ENCODE measurements at places on chromosomes 1 and 21. TPM values are rescaled to one million over a fixed set of nuclear protein-coding genes. Genes with fewer than 3 reads are reported as not detected.

- peaks cover 1% of the 10 kb centered on the region for H3K27me3 ChIP-seq
- H3K4me3 ChIP-seq: no peak overlapping the region
- no peak overlapping the region for H3K27ac ChIP-seq
- DNase-seq: no peak
- H3K4me1 ChIP-seq: peaks cover 13% of the 10 kb centered on the region
- no peaks in the 10 kb centered on the region for H3K36me3 ChIP-seq
Observed at GRCh38 chr1:232561381-232561780, 68.6 kb downstream of the SIPA1L2 start.

DNA sequence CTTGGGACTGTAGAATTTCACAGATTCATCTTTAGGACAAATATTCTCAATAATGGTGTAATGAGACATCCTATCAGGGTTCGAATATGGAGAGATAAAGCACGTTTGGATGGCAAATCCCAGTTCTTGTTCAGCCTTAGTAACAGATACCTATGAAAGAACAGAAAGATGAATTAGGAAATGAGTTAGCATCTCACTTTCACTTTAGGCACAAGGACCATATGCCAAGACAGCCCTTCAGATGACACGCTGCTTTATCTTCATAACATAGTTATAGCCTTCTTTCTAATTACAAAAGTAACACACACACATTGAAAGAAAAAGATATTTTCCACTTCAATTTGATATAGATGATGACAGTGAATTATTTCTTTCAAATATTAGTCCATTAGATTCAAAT is 173.6 kb downstream of the TGFBR3 start:
- peaks cover 91% of the 10 kb centered on the region for H3K4me1 ChIP-seq
- H3K36me3 ChIP-seq: peaks cover 94% of the 10 kb centered on the region
- peak overlapping the region; percentile 94 for H3K27ac ChIP-seq
- peaks cover 2% of the 10 kb centered on the region for H3K27me3 ChIP-seq
- H3K4me3 ChIP-seq: peak overlapping the region; percentile 72

Gene NBPF4
- polyA plus RNA-seq: not detected

Gene RAD54L
- 0.51 TPM for polyA plus RNA-seq

Gene PKLR
- not detected for polyA plus RNA-seq

GRCh38 chr21:34348890-34349519 is 14.8 kb upstream of the KCNE2 start:
- H3K36me3 ChIP-seq: no peaks in the 10 kb centered on the region
- peaks cover 4% of the 10 kb centered on the region for H3K4me1 ChIP-seq
- no peak overlapping the region for H3K27ac ChIP-seq
- DNase-seq: no peak
- H3K4me3 ChIP-seq: no peak overlapping the region

GRCh38 chr1:178183796-178184195 is 89.9 kb downstream of the RASAL2 start:
- no peak overlapping the region for H3K27ac ChIP-seq
- H3K4me3 ChIP-seq: no peak overlapping the region
- DNase-seq: no peak
- H3K36me3 ChIP-seq: no peaks in the 10 kb centered on the region
- no peaks in the 10 kb centered on the region for H3K4me1 ChIP-seq
- no peaks in the 10 kb centered on the region for H3K27me3 ChIP-seq

DNA sequence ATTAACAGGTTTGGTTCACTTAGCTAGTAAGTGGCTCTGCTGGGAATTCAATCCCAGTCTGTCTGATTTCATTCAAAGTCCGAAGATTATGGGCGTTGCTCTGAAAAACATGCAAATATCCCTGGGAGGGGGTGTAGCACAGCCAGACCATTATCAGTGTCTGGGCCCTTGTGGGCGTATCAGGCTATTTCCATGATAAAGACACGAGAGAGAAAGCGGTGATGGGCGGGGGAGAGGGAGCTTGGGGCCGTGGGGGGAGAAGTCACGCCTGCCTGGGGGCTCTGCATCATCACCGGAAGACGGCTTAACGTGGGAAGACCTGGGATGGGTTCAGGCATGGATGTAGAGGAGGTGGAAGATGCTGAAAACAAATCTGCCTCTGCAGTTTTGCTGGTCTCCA is 25.8 kb downstream of the IL6R start:
- H3K36me3 ChIP-seq: no peaks in the 10 kb centered on the region
- no peak for DNase-seq
- H3K4me3 ChIP-seq: no peak overlapping the region

DNA sequence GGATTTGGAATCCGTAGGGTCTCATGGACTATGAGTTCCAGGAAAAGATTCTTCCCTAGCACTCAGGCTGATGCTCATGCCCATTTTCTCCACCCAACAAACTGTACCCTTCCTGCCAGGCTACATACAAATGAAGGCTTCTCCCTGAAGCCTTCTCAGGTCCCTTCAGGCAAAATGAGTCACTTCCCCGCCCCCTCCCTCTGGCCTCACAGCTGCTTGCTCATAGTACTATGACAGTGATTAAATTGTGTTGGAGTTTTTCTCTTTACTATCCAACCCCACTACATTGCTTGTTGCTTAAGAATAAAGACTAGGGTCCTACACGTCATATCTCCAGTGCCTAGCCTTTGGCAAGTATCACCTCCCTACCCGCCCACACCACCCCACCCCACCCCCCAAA is 207.6 kb upstream of the NFIA start:
- no peaks in the 10 kb centered on the region for H3K4me1 ChIP-seq
- no peaks in the 10 kb centered on the region for H3K36me3 ChIP-seq
- H3K27me3 ChIP-seq: peaks cover 3% of the 10 kb centered on the region
- H3K27ac ChIP-seq: no peak overlapping the region
- H3K4me3 ChIP-seq: no peak overlapping the region

DNA sequence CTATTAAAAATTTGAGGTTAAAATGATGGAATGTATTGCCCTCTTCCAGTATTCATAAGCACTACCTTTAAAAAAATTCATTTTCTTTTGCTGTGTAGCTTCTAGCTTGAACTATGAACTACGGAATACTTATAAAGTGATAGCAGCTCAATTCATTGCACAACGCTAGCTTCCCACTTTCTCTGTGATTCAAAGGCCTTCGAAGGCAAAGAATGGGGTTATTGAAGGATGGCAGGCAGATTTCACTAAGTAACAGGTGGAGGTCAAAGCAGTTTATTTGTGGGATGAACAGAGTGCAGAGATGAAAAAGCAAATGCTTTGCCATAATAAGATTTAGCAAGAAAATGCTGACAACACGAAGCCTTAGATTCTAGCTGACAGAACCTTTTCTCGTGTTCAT is 290.6 kb downstream of the NFIA start:
- H3K27me3 ChIP-seq: peaks cover 2% of the 10 kb centered on the region
- no peaks in the 10 kb centered on the region for H3K4me1 ChIP-seq
- DNase-seq: no peak
- H3K27ac ChIP-seq: no peak overlapping the region
- H3K36me3 ChIP-seq: no peaks in the 10 kb centered on the region

DNA sequence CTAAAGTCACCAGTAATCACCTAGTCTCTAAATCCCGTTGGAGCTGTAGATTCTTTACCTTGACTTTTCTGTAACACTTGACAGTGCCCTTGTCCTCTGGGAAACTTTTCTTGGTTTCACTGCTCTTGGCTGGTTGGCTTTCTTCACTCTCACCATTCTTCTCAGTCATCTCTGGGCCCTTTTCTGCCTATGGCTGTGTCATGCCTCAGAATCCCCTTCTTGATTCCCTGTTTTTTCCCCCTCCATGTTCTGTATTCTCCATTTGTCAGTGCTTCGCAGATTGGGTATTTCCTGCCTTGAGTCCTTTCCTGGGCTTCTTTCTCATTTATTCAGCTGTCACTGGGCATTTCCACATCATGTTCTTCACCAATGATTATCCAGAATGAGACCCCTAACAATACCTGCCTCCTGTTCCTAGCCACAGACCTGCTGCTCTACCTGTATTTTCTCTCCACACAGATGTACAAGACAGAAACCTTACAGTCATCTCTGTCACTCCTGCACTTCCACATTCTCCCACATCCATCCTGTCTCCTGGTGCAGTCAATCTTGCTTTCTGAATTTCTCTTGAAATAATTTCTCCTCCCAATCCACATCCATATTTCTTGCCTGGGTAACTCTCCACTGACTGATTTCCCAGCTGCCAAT is 14.7 kb downstream of the UCK2 start:
- peak overlapping the region; percentile 15 for H3K4me3 ChIP-seq
- no peak for DNase-seq
- H3K27ac ChIP-seq: no peak overlapping the region
- H3K36me3 ChIP-seq: no peaks in the 10 kb centered on the region

Gene SLC1A7
- polyA plus RNA-seq: 6.4 TPM

GRCh38 chr1:220182111-220182510 is 88.2 kb downstream of the IARS2 start:
- H3K4me3 ChIP-seq: no peak overlapping the region
- no peak for DNase-seq
- no peak overlapping the region for H3K27ac ChIP-seq
- no peaks in the 10 kb centered on the region for H3K4me1 ChIP-seq
- H3K27me3 ChIP-seq: no peaks in the 10 kb centered on the region
- H3K36me3 ChIP-seq: peaks cover 46% of the 10 kb centered on the region

GRCh38 chr1:194084755-194085154 is 898.3 kb upstream of the B3GALT2 start:
- no peak overlapping the region for H3K27ac ChIP-seq
- DNase-seq: no peak
- no peaks in the 10 kb centered on the region for H3K27me3 ChIP-seq
- no peaks in the 10 kb centered on the region for H3K36me3 ChIP-seq

DNA sequence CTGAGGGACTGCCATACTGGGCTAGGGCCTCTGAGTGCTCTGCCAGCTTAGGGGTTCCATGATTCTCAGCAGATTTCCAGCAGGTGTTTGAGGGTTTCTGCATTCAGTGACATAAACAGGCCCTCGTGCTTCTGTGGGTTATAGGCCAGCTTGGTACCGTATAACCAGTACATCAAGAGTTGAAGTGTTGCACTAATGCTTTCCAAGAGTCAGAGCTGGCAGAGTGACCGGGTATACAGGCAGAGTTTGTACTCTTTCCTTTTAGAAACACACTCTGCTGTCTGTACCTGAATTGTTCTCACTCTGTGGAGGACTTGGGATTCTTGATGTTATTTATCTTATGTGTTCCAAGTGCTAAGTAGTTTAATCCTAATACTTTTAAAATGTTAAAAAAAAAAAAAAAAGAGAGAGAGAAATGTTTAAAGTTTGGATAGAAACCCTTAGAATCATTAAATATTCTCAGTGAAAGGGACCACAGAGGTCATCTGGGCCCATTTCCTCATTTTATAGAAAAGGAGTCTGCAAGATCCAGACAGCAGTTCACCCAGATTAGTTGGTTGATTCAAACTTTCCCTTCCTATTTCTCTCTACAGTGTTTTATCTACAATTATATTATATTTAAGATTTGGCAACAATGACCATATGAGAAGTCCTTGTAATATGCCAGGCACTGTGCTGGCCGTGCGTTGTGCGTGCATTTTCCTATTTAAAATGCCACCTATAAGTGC is 325.8 kb downstream of the KIF26B start:
- H3K27me3 ChIP-seq: no peaks in the 10 kb centered on the region
- DNase-seq: no peak
- no peak overlapping the region for H3K27ac ChIP-seq

Gene TNFRSF18
- 56.4 TPM for polyA plus RNA-seq

DNA sequence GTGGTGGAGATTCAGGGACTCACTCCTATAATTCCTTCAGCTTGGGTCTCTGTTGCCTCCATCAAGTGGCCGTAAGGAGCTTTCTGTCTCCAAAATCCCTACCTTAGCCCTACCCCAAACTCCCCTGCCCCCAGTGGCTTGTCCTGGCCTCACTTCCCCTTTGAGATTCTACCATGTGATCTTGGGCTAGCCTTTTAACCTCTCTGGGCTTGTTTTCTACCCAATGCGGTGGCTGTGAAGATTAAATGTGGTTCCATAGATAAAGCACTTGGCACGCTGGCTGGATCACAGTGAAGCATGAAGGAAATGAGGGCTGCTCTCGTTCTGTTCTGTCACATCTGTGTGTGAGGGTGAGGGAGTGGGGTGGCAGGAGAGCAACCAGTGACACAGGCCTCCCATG is 43.6 kb downstream of the FAAH start:
- H3K27ac ChIP-seq: no peak overlapping the region
- H3K36me3 ChIP-seq: no peaks in the 10 kb centered on the region
- no peak for DNase-seq

DNA sequence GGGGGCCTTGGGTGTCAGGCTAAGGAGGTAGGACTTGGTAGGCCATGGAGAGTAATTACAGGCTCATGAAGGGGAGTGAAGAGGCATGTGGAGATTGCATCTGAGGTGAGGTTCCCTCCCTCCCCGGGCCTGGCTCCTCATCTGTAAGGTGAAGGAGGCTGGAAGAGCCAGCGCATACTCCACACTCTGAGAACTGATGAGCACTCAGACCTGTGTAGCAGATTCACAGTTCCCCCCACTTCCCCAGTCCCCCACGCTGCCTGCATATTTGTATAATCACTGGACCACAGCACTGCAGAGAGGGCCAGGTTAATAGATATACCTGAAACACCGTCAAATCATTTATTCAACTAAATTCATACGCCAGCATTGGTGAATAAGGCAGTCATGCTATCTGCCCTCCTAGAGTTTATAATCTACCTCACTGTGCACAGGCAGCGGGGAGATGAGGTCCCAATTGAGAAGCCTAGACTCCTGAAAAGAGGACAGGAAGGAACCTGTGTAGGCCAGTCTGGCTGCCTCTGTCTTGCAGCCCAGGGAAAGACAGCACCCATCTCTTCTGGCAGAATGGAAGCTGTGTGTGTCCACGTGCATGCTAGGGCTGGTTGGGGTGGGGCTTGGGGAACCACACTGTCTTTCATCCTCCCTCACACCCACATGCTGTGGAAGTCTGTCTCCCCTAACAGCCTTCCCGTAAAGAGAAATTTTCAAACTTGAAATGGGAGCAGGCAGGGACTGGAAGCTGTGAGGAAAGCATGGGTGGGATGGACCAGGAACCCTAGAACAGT is 110.6 kb upstream of the ATP1A1 start:
- peaks cover 5% of the 10 kb centered on the region for H3K27me3 ChIP-seq
- no peak overlapping the region for H3K27ac ChIP-seq
- H3K4me3 ChIP-seq: no peak overlapping the region
- peaks cover 6% of the 10 kb centered on the region for H3K4me1 ChIP-seq

Gene CFHR4
- not detected for polyA plus RNA-seq

Gene LCE1F
- not detected for polyA plus RNA-seq

GRCh38 chr1:216331211-216331610 is 92.0 kb downstream of the USH2A start:
- H3K27ac ChIP-seq: no peak overlapping the region
- H3K4me1 ChIP-seq: no peaks in the 10 kb centered on the region
- no peak for DNase-seq
- no peaks in the 10 kb centered on the region for H3K36me3 ChIP-seq

GRCh38 chr21:34881421-34881820 is 167.7 kb downstream of the RUNX1 start:
- peaks cover 13% of the 10 kb centered on the region for H3K27me3 ChIP-seq
- peaks cover 30% of the 10 kb centered on the region for H3K36me3 ChIP-seq
- peaks cover 25% of the 10 kb centered on the region for H3K4me1 ChIP-seq
- H3K27ac ChIP-seq: no peak overlapping the region

Gene KIAA0040
- 23.6 TPM for polyA plus RNA-seq

- DNase-seq: no peak
- H3K4me3 ChIP-seq: no peak overlapping the region
- peaks cover 4% of the 10 kb centered on the region for H3K36me3 ChIP-seq
- H3K27me3 ChIP-seq: peaks cover 1% of the 10 kb centered on the region
- no peaks in the 10 kb centered on the region for H3K4me1 ChIP-seq
Observed at GRCh38 chr1:95061445-95062006, 11.2 kb downstream of the ALG14 start.
